ENCODE measurements at places on chromosomes 5 and 9.

DNA sequence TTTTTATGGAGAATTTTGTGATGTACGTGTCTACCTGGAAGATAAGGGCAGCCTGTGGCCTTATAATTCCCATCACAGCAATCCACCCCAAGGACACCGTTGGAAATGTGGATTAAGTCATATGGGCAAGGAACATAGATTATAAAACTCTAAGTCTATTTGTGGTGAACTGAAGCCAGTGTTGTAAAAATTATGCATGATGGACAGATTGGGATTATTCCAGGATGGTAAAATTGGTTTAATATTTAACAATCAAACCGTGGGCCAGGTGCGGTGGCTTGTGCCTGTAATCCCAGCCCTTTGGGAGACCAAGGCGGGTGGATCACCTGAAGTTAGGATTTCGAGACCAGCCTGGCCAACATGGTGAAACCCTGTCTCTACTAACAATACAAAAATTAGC lies 12.9 kb upstream of the SLC6A19 start:
- no peak for DNase-seq

DNA sequence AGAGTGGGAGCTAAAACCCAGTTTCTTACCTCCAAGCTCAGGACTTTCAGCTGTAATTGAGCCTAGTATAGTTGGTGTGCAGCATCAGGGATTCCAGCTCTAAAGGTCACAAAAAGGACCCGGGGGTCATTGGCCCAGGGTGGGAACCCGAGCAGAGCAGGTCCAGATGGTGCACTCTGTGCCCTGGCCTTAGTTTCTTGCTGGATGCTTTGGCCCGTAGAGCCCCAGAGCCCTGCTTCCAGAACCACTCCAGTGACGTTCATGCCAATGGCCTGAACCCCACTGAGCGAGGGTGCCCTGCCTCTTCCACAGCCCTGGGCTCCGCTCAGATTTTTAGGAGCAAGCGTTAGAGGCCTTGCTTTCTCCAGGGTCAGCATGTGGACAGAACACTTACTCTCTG lies 8.2 kb downstream of the SLC22A5 start:
- no peak for DNase-seq

GRCh38 chr5:16558984-16559629 lies 57.7 kb downstream of the RETREG1 start:
- no peak for DNase-seq

DNA sequence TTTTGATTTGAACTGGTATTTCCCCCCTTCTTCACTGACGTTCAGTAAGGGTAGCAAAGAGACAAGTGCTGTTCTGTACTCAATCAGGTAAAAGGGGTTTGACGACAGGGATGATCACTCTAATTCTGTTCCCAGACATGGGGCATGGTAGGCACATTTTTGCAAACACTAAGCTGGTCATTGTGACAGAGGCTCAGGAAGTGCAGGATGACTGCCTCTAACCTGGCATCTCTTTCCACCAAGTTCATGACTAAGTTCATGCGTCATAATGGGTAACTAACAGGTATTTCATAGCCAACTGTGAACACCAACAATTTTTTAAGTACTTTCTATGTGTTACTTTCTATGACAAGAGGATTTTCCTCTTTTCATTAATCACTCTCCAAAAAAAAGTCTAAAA lies 166.5 kb downstream of the MAPKAP1 start:
- no peak for DNase-seq

DNA sequence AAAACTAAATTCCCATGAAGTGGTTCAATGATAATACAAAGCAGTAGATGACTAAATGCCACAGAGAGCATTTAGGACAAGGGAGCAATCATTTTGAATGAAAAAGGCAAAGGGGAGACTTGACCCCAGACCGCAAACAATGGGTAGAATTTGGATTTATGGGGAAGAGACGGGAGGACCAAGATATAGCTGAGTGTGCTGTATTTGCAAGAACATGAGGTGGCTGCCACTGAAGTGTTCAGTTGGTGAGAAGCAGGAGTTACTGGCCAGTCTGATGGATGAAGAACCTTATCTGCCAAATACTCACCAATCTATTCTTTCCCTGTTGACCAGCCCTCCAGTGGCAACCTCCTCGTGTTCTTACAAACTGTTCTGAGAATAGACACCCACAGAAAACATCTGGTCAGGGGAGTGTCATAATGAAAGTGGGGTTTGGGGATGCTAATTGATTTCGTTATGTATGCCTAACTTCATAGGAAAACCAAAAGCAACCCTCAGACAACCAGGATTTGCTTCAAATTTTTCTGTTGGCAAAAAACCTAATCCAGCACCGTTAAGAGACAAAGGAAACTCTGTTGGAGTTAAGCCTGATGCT lies 19.8 kb downstream of the TDRD7 start:
- no peak for DNase-seq

DNA sequence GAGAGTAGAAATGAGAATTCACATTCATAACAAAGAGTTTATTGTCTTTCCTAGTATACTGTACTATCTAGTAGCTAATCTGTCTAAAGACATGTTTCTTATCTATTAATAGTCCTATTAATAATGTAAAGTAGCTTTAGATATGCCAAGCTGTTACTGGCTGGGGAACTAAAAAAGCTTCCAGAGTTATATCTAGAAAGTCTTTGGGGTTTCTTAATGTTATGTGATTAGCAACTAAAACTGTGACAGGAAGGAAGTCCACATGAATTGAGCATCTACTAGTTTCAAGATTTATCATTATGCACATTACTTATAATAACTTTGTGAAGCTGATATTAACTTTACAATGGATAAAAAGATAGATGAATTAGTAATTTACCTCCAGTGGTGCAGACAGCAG lies 122.7 kb upstream of the CDKN2B start:
- DNase-seq, result no peak
